ENCODE measurements at places on chromosomes 1 and 21. TPM values are rescaled to one million over a fixed set of nuclear protein-coding genes. Genes with fewer than 3 reads are reported as not detected.

- H3K27me3 ChIP-seq = no peaks in the 10 kb centered on the region
- DNase-seq = no peak
- no peak overlapping the region for H3K27ac ChIP-seq
Observed at GRCh38 chr1:228148196-228148861, 1.4 kb upstream of the GJC2 start.

DNA sequence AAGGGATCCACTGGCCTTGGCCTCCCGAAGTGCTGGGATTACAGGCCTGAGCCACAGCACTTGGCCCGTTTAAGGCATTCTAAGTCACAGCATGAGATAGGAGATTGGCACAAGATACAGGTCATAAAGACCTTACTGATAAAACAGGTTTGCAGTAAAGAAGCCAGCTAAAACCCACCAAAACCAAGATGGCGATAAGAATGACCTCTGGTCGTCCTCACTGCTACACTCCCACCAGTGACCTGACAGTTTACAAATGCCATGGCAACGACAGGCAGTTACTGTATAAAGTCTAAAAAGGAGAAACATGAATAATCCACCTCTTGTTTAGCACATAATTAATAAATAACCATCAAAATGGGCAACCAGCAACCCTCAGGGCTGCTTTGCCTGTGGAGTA is 33.3 kb upstream of the RCC2 start:
- no peak overlapping the region for H3K4me3 ChIP-seq
- peaks cover 7% of the 10 kb centered on the region for H3K27me3 ChIP-seq
- no peak overlapping the region for H3K27ac ChIP-seq
- H3K36me3 ChIP-seq = no peaks in the 10 kb centered on the region
- H3K4me1 ChIP-seq = no peaks in the 10 kb centered on the region

DNA sequence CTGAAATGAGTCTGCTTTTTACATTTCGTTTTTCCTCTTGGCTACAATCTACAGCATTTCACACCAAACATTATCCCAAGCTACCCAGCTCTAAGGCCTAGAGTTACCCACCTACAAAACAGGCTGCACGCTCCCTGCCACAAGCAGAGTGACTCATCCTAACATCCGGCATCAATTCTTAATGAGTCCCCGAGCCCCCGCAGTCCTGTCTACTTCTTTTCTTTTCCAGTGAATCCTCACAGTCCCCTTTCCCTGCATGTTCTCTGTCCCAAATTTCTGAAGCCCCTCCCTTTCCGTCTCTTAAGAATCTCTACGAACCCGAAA is 650 bp downstream of the PCNX2 start:
- peaks cover 33% of the 10 kb centered on the region for H3K4me1 ChIP-seq
- peaks cover 13% of the 10 kb centered on the region for H3K36me3 ChIP-seq
- H3K27ac ChIP-seq = peak overlapping the region; percentile 92
- H3K27me3 ChIP-seq = no peaks in the 10 kb centered on the region

DNA sequence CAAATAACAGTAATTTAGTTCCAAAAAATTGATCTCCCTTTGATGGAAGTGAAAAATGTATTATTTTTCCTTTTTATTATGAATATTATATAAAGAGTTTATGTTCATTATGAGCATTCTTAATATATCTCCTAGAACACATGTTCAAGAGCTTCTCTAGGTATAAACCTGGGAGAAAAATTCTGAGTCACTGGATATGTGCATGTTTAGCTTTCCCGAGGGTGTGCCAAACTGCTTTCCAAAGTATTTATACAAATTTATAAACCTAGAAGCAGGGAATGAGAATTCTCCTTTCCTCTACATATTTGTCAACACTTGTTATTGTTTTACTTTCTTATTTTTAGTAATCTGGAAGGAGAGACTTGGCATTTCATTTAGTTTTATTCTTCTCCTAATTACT is 25.0 kb downstream of the XCL2 start:
- DNase-seq = no peak
- H3K27me3 ChIP-seq = peaks cover 1% of the 10 kb centered on the region
- peaks cover 71% of the 10 kb centered on the region for H3K4me1 ChIP-seq
- H3K4me3 ChIP-seq = no peak overlapping the region
- H3K36me3 ChIP-seq = peaks cover 30% of the 10 kb centered on the region

GRCh38 chr21:30620080-30620479 is 347 bp upstream of the KRTAP20-4 start:
- H3K36me3 ChIP-seq = no peaks in the 10 kb centered on the region
- H3K4me1 ChIP-seq = no peaks in the 10 kb centered on the region
- H3K27me3 ChIP-seq = peaks cover 2% of the 10 kb centered on the region
- no peak overlapping the region for H3K27ac ChIP-seq
- no peak for DNase-seq

GRCh38 chr1:193457676-193458075 is 271.3 kb upstream of the B3GALT2 start:
- H3K27me3 ChIP-seq = no peaks in the 10 kb centered on the region
- peaks cover 22% of the 10 kb centered on the region for H3K4me1 ChIP-seq
- no peak for DNase-seq
- peaks cover 9% of the 10 kb centered on the region for H3K36me3 ChIP-seq
- H3K27ac ChIP-seq = no peak overlapping the region
- H3K4me3 ChIP-seq = no peak overlapping the region

DNA sequence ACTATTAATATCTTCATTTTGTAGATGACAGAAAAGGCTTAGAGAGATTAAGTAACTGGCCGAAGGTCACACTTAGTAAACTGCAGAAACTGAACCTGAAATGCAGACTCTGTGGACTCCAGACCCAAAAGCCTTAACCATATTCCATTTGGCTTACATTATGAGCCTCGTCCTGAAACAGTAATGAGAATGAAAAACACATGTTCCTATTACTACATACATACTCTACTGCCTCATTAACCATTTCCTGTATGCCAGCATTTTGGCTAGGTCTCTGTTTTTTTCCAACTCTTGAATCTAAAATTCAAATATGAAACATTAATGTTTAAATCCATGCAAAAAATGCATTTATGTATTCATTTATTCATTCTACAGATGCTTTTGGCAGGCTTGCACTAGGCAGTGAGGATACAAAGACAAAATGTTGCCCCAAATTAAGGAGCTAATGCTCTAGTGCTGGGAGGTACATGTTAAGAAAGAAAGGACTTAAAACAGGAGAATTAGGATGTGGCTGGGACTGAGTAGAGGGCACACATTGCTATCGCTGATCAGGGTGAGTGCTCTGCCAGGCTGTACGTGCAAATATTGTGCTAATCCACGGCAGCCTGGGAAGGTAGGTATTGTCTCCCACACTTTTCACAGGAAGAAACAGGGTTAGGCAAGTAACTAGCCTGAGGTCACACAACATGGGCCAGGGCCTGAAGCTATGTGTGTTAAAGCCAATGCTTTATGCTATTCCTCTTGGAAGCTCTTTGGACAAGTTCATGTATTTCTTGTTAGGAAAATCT is 14.0 kb downstream of the DEGS1 start:
- peaks cover 20% of the 10 kb centered on the region for H3K36me3 ChIP-seq
- H3K27me3 ChIP-seq = no peaks in the 10 kb centered on the region
- DNase-seq = no peak
- no peak overlapping the region for H3K4me3 ChIP-seq
- H3K4me1 ChIP-seq = peaks cover 20% of the 10 kb centered on the region

DNA sequence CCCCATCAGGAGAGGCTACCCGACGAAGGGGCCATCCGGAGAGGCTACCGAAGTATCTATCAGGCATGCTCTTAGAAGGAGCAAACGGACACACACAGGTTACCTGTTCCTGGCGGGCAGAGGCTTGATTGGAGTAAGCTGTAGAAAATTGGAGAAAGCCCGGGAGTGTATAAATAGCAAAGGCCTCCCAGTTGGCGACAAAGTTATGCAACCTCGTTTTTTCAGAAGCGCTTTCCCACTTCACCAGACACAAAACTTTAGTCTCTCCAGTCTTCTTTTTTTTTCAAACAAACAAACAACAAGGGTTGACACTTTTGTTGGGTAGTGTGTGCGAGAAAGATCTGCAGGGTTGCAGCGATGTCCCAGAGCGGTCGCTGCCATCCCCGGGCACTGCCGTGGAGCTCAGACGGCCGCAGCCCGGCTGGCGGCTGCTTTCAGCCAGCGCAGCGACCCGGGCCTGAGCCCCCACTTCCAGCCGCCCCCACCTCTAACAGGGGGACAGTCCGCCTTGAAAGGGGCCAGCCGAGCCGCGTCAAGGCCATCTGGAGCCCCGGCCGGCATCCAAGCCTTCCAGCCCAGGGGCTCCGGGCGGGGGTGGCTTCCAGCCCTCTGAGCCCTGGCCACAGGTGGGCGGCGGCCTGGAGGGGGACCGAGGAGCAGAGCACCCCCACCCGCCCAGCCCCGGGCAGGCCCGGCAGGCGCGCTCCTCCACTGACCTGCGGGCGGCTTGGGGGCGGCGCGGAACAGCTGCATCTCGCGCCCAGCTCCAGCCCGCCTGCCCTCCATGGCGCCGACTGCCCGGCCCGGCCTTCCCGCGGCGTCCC is 616 bp downstream of the MCOLN3 start:
- peaks cover 35% of the 10 kb centered on the region for H3K4me1 ChIP-seq
- peaks cover 56% of the 10 kb centered on the region for H3K27me3 ChIP-seq

- H3K27me3 ChIP-seq = no peaks in the 10 kb centered on the region
- H3K4me3 ChIP-seq = no peak overlapping the region
- H3K36me3 ChIP-seq = no peaks in the 10 kb centered on the region
- DNase-seq = no peak
Observed at GRCh38 chr1:187951817-187952216, 1123.1 kb downstream of the PLA2G4A start.

GRCh38 chr1:202227053-202227672 is 33.6 kb downstream of the LGR6 start:
- peaks cover 22% of the 10 kb centered on the region for H3K4me1 ChIP-seq
- peak overlapping the region; percentile 72 for H3K27ac ChIP-seq
- H3K27me3 ChIP-seq = peaks cover 2% of the 10 kb centered on the region
- H3K36me3 ChIP-seq = no peaks in the 10 kb centered on the region
- no peak for DNase-seq
- H3K4me3 ChIP-seq = no peak overlapping the region

DNA sequence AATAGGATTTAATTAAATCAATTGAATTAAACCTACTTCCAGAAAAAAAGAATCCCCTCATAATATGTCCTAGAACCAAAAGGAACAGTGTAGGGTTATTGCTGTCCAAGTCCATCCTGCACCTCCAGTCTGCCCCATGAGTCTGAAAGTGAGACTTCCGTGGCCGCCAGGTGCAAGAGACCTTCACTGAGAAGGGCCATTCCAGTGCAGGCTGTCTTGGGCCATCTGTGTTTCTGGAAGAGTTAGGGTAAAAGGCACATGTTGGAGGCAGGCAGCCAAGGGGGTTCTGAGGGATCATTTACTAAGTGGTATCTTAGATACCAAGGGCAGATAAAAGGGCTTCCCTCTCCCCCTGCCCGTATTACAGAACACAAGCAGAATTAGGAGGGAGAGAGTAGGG is 31.0 kb downstream of the UBE2T start:
- H3K36me3 ChIP-seq = no peaks in the 10 kb centered on the region
- no peak overlapping the region for H3K4me3 ChIP-seq
- DNase-seq = no peak
- H3K4me1 ChIP-seq = peaks cover 2% of the 10 kb centered on the region

DNA sequence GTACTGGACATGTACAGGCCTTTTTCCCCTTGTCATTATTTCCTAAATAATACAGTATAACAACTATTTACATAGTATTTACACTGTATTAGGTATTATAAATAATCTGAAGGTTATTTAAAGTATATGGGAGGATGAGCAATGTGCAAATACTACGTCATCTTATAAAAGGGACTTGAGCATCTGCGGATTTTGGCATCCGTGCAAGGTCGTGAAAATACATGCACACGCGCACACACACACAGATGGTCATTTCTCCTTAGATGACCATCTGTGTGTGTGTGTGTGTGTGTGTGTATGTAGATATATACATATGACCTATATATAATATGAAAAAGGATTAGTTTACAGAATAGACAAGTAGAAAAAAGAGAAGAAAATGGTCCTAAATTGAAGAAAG is 15.4 kb downstream of the ALG14 start:
- H3K27me3 ChIP-seq = no peaks in the 10 kb centered on the region
- DNase-seq = no peak
- no peak overlapping the region for H3K27ac ChIP-seq
- no peak overlapping the region for H3K4me3 ChIP-seq
- H3K36me3 ChIP-seq = no peaks in the 10 kb centered on the region

DNA sequence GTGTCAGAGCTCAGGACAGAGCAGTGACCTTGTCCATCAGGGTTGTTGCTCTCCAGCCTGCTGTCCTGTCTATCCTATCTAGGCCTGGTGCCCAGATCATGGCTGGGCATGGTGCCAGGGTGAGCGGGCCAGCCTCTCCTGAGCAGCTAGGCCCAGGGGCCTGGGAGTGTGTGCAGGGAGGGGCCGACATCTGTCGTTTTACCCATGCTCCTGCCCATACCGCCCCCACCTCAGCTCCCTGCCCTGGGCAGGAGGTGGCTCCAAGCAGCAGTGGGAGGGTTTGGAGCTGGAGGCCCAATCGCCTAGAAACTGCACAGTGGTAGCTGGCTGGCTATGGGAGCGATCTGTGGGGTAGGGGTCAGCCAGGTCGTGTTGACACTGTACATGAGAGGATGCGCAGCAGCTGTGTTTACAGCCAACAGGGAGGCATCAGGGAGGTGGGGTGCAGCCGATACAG is 6.5 kb downstream of the INSRR start:
- peaks cover 28% of the 10 kb centered on the region for H3K27me3 ChIP-seq
- no peak overlapping the region for H3K4me3 ChIP-seq
- no peak for DNase-seq
- H3K4me1 ChIP-seq = peaks cover 20% of the 10 kb centered on the region
- no peak overlapping the region for H3K27ac ChIP-seq

- H3K36me3 ChIP-seq = no peaks in the 10 kb centered on the region
- no peak overlapping the region for H3K27ac ChIP-seq
- H3K27me3 ChIP-seq = no peaks in the 10 kb centered on the region
Observed at GRCh38 chr1:222275729-222276465, 272.0 kb downstream of the HHIPL2 start.

GRCh38 chr1:117820694-117821381 is 108.6 kb downstream of the GDAP2 start:
- H3K36me3 ChIP-seq = peaks cover 2% of the 10 kb centered on the region
- H3K4me1 ChIP-seq = no peaks in the 10 kb centered on the region
- peaks cover 3% of the 10 kb centered on the region for H3K27me3 ChIP-seq
- no peak overlapping the region for H3K4me3 ChIP-seq
- no peak overlapping the region for H3K27ac ChIP-seq

DNA sequence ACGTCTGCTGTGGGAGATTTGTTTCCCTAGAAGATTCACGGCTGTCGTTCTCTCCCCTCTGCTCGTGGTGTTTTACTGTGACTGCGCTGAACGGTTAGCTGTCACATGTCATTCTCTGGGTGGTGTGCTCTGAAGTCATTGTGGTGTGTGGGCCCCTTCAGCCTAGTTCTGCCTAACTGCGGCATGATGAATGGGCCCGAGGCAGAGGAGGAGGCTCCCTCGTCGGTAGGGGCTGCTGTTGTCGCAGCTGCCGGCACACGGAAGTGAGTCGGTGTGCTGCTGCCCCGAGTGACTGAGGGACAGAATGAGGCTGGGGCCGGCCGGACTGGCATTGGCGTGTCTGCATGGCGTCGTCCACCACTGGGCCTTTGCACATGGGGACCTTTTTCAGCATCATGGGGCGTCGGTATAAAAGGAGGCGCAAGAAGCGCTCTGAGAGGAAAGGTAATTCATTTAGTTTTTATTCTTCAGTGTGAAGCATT is 77.9 kb downstream of the ADARB1 start:
- peaks cover 48% of the 10 kb centered on the region for H3K4me1 ChIP-seq
- peak overlapping the region; percentile 63 for H3K4me3 ChIP-seq
- DNase-seq = peak; percentile 80
- no peaks in the 10 kb centered on the region for H3K27me3 ChIP-seq

- H3K27me3 ChIP-seq = no peaks in the 10 kb centered on the region
- H3K4me1 ChIP-seq = peaks cover 43% of the 10 kb centered on the region
- no peak for DNase-seq
- peak overlapping the region; percentile 51 for H3K27ac ChIP-seq
- H3K36me3 ChIP-seq = peaks cover 37% of the 10 kb centered on the region
Observed at GRCh38 chr1:91685994-91686393, 185.3 kb downstream of the CDC7 start.

The C1orf185 gene
- not detected for total RNA-seq

The HTR6 gene
- 0.10 TPM for total RNA-seq

The PLPPR5 gene
- total RNA-seq = not detected

The ANKRD34A gene
- 2.0 TPM for total RNA-seq

The C4BPA gene
- not detected for total RNA-seq

The NTMT2 gene
- total RNA-seq = not detected

The GFI1 gene
- 49.6 TPM for total RNA-seq

All from activated CD4-positive, alpha-beta T cell treated with anti-CD3 and anti-CD28 coated beads, Interleukin-2, amount 10 ng/mL, durations not matched to agents 7 days and 5 days (primary cell).